ENCODE measurements at places on chromosomes 2 and 18. TPM values are rescaled to one million over a fixed set of nuclear protein-coding genes. Genes with fewer than 3 reads are reported as not detected.

GRCh38 chr18:74525741-74526140 is 8.6 kb upstream of the CNDP1 start:
- no peaks in the 10 kb centered on the region for H3K4me1 ChIP-seq
- no peak overlapping the region for H3K4me3 ChIP-seq
- H3K36me3 ChIP-seq, result peaks cover 17% of the 10 kb centered on the region
- no peak overlapping the region for H3K27ac ChIP-seq

Gene ERICH2
- total RNA-seq, result not detected

Gene C2orf78
- not detected for total RNA-seq

DNA sequence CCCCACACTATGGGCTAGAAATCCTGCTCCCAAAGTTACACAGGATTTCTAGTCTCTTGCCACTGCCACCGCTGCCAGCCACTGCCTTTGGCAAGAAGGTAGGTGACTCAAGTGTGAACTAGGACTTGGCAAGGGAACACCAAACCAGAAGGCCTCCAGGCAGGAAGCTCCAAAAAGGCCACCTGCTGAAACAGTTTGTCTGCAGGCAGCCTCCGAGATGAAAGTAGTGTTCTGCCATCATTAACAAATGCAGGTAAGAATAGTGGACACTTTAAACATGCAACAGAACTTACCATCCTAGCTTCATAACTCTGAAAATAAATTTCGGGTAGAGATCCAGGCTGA is 3.9 kb downstream of the ANKRD44 start:
- H3K27me3 ChIP-seq, result no peaks in the 10 kb centered on the region
- DNase-seq, result peak; percentile 63
- peak overlapping the region; percentile 93 for H3K4me3 ChIP-seq
- peaks cover 25% of the 10 kb centered on the region for H3K36me3 ChIP-seq
- peaks cover 67% of the 10 kb centered on the region for H3K4me1 ChIP-seq

GRCh38 chr2:68558576-68558975 is 84.8 kb upstream of the PROKR1 start:
- H3K27ac ChIP-seq, result no peak overlapping the region
- no peaks in the 10 kb centered on the region for H3K36me3 ChIP-seq
- H3K27me3 ChIP-seq, result no peaks in the 10 kb centered on the region
- no peak overlapping the region for H3K4me3 ChIP-seq
- DNase-seq, result no peak

DNA sequence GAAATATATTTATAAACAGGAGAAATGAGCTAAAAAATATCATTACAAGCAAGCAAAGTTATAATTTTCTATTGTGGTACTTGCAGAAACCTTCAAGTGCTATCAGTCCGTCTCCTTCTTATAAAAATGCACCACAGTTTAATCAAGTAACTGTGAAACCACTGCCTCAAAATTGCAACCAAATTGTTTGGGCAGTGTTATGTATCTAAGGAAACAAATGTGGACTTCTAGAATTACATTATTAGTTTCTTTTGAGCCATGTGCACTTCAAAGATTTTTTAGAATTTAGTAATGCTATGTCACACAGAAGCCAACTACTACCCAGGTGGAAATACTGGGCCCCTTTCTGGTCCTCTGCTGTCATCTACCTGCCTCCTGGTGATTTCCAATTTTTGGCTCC is 495.6 kb downstream of the NYAP2 start:
- H3K27ac ChIP-seq, result no peak overlapping the region
- no peak overlapping the region for H3K4me3 ChIP-seq
- H3K27me3 ChIP-seq, result peaks cover 12% of the 10 kb centered on the region

Gene CFC1
- total RNA-seq, result not detected

- no peaks in the 10 kb centered on the region for H3K36me3 ChIP-seq
- DNase-seq, result no peak
- H3K4me1 ChIP-seq, result peaks cover 8% of the 10 kb centered on the region
- H3K4me3 ChIP-seq, result no peak overlapping the region
- H3K27me3 ChIP-seq, result no peaks in the 10 kb centered on the region
These were observed 249.8 kb downstream of the ARHGAP15 start for GRCh38 chr2:143378996-143379395.

Gene PCARE
- total RNA-seq, result not detected

DNA sequence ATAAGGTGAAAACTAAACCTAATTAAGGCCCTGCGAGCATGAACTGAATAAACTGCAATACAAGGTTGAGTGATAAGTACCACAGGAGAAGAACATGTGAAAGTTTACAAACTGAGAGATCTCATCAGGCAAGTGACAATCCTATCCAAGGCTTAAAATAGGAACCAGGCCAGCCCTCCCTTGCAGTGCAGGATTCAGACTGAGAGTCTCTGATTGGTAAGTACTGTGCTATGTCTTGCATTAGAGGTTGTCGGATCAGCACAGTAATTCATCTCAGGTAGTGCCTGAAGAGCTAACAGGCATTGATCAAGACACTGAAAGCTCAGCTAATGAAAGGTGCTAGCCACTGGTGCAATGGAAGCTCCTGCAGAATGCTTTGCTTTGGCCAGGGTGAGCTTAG is 801.7 kb upstream of the ID2 start:
- no peaks in the 10 kb centered on the region for H3K4me1 ChIP-seq
- no peak overlapping the region for H3K4me3 ChIP-seq
- no peaks in the 10 kb centered on the region for H3K27me3 ChIP-seq
- no peak overlapping the region for H3K27ac ChIP-seq
- no peak for DNase-seq

DNA sequence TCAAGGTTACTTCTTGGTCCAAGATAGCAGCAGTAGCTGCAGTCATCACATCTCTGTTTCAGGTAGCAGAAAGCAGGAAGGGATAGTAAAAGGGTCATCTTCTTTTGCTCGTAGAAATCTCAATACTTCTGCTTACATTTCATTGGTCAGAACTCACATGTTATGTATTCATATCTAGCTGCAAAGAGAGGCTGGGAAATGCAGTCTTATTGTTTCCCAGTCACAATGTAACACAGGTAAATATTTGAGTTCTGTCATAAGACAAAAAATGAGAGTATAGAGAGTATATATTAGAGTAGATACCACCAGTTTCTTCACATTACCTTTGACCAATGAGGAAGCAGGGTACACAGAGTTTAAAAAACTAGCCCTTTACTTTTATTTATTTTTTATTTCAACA is 132.4 kb upstream of the ITGA6 start:
- H3K4me1 ChIP-seq, result no peaks in the 10 kb centered on the region
- H3K36me3 ChIP-seq, result no peaks in the 10 kb centered on the region

- H3K4me1 ChIP-seq, result peaks cover 20% of the 10 kb centered on the region
- no peak overlapping the region for H3K27ac ChIP-seq
- no peak overlapping the region for H3K4me3 ChIP-seq
- H3K27me3 ChIP-seq, result no peaks in the 10 kb centered on the region
These were observed 169.9 kb upstream of the SLC39A10 start for GRCh38 chr2:195486987-195487644.

DNA sequence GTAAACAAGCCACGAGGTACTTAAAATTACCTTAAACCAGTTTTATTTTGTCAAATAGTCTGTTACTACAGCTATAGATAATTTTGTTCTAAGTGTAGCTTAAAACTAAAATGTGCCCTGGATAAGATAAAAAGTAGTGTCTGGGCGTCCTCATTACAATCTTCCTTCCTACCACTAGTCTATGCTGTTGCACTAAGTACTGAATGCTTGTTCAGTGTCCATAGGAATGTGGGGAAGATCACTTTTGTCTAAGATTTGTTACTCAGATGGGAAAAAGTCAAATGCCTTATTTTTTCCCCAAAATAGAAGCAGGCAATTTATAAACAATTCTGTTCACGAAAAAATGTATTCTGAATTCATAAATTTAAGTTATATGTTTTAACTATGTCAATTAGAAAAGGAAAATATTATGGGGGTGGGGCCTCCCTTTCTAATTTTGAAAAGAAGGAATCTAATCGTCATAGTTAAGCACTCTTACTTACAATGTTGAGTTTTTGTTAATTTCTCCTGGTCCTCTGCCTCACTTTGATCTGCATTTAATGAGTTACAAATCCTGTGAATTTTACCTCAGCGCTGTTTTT is 140.4 kb upstream of the VRK2 start:
- H3K27me3 ChIP-seq, result no peaks in the 10 kb centered on the region
- H3K4me3 ChIP-seq, result no peak overlapping the region
- peaks cover 9% of the 10 kb centered on the region for H3K4me1 ChIP-seq
- no peaks in the 10 kb centered on the region for H3K36me3 ChIP-seq
- no peak for DNase-seq

Gene TMEM17
- 0.25 TPM for total RNA-seq

Gene CNGA3
- total RNA-seq, result not detected

Gene SPAST
- total RNA-seq, result 19.5 TPM

GRCh38 chr18:25164848-25165811 is 186.8 kb downstream of the ZNF521 start:
- peak overlapping the region; percentile 45 for H3K4me3 ChIP-seq
- H3K4me1 ChIP-seq, result peaks cover 20% of the 10 kb centered on the region
- H3K27ac ChIP-seq, result no peak overlapping the region

- H3K4me1 ChIP-seq, result no peaks in the 10 kb centered on the region
- no peak overlapping the region for H3K27ac ChIP-seq
- H3K4me3 ChIP-seq, result no peak overlapping the region
- DNase-seq, result no peak
These were observed 81.2 kb downstream of the TSN start for GRCh38 chr2:121836611-121837010.

GRCh38 chr2:13714466-13714865 is 918.1 kb upstream of the LRATD1 start:
- H3K4me1 ChIP-seq, result no peaks in the 10 kb centered on the region
- DNase-seq, result no peak
- H3K4me3 ChIP-seq, result no peak overlapping the region
- no peak overlapping the region for H3K27ac ChIP-seq

Gene CNTNAP5
- not detected for total RNA-seq

DNA sequence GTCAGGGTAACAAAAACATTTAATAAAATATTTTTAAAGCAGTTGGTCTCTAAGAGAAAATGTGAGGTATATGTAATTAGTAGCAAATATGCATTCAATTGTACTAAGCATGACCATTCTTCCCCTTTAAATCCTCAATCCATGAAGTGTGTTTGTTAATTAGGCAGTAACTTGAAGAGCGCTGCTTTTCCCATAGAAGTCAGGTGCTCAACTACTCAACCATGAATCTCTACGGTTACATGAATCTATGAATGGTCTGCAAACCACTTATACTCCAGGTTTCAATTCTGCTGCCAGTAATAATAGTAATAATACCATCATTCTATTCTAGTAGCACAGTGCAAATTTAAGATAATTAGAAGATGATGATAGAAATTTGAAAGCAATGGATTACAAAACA is 55.8 kb downstream of the SLC8A1 start:
- H3K27me3 ChIP-seq, result peaks cover 2% of the 10 kb centered on the region
- no peak overlapping the region for H3K4me3 ChIP-seq
- no peak for DNase-seq
- H3K36me3 ChIP-seq, result no peaks in the 10 kb centered on the region
- H3K4me1 ChIP-seq, result no peaks in the 10 kb centered on the region
- no peak overlapping the region for H3K27ac ChIP-seq

GRCh38 chr18:30248056-30248455 is 794.5 kb downstream of the DSC3 start:
- no peak overlapping the region for H3K4me3 ChIP-seq
- DNase-seq, result no peak
- no peaks in the 10 kb centered on the region for H3K27me3 ChIP-seq
- H3K27ac ChIP-seq, result no peak overlapping the region
- H3K4me1 ChIP-seq, result no peaks in the 10 kb centered on the region
- H3K36me3 ChIP-seq, result no peaks in the 10 kb centered on the region

DNA sequence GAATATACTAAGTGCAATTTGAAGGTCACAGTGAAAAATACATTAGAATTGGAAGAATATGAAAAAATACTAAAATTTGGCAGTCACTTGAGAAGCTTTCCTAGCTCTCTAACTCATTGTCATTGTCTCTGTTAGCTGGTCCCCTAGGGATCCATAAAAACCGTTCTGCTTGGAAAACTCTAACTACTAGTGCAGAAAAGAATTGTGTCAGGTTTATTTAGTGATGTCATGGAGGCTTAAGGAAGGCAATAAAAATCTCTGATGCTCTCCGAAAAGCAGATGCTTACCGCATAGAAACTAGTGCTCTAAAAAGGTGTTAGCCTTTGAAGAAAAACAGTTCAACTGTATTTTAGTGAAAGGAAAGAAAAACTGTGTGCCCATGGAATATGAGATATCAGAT is 150.1 kb upstream of the DLGAP1 start:
- no peak overlapping the region for H3K27ac ChIP-seq
- no peak for DNase-seq
- no peaks in the 10 kb centered on the region for H3K36me3 ChIP-seq
- H3K4me1 ChIP-seq, result no peaks in the 10 kb centered on the region

Gene RPRM
- not detected for total RNA-seq

DNA sequence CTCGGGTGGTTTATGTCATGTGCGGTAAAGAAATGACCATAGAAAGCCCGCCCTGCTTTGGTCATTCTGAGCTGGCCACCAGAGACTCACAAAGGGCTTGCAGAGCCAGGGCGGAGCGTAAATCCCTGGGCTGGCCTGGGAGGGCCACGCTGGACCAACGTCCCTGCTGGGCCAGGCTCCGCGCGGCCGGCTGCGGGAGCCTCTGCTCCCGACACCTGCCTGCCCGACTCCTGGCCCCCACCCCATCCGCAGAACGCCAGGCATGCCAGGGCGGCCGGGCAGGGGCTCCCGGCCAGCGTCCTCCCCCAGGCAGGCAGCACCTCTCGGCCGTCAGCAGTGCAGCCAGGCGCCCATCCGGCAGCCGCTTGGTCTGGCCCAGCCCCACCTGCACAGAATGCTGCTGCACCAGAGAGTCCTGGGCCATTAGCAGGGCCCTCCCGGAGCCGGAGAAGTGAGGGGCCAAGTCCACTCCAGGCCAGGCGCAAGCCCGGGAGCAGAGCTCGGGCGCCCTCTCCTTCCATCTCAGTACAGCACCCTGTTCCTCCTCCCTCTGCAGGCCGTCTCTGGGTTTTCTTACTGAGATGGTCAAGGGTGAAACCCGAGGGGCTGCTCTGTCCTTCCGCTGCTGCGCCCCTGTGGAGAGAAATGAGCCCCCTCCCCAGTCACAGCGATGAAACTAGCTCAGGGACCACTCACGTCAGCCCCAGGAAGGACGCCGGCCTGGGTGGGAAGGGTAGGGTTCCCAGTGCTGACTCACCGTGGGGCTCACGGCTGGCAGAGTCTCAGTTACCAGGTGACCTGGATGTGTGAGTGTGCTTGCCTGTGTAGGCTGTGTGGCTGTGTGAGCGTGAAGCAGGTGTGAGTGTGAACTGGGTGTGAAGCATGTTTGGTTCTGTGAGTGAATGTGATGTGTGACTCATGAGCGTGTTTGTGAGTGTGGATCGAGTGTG is 83.3 kb downstream of the PTGR3 start:
- DNase-seq, result no peak
- H3K27me3 ChIP-seq, result peaks cover 3% of the 10 kb centered on the region
- H3K4me1 ChIP-seq, result no peaks in the 10 kb centered on the region
- H3K4me3 ChIP-seq, result no peak overlapping the region

DNA sequence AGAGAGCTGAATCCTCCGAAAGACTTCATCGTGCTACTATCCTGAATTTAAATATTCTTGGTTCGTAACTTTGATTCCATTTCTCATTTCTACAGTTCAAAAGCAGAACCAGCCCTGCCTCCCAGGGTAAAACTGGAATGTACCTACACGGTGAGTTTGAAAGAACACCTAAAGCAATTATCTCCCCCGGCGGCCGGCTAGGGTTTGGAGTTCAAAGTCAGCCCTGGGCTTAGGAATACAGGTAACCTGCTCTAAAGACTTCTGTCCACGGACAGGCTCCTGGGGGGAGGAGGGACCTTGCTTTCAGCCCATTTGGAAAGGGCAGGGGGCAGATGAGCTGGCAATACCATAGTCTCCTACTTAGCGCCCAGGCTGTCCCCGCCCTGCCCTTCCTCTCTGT is 32.3 kb downstream of the CYP27C1 start:
- no peaks in the 10 kb centered on the region for H3K36me3 ChIP-seq
- H3K27ac ChIP-seq, result no peak overlapping the region
- H3K4me1 ChIP-seq, result peaks cover 5% of the 10 kb centered on the region
- H3K4me3 ChIP-seq, result no peak overlapping the region

Gene KIF5C
- total RNA-seq, result 13.5 TPM

Gene UGT1A10
- total RNA-seq, result not detected

GRCh38 chr2:58065248-58065647 is 18.6 kb downstream of the VRK2 start:
- peaks cover 22% of the 10 kb centered on the region for H3K4me1 ChIP-seq
- H3K27ac ChIP-seq, result no peak overlapping the region

All from activated CD4-positive, alpha-beta T cell treated with anti-CD3 and anti-CD28 coated beads for 36 hours (primary cell).